ENCODE measurements at places on chromosomes 7 and 10.

GRCh38 chr7:4399596-4399995, 282.5 kb upstream of the FOXK1 start:
- DNase-seq, result no peak

DNA sequence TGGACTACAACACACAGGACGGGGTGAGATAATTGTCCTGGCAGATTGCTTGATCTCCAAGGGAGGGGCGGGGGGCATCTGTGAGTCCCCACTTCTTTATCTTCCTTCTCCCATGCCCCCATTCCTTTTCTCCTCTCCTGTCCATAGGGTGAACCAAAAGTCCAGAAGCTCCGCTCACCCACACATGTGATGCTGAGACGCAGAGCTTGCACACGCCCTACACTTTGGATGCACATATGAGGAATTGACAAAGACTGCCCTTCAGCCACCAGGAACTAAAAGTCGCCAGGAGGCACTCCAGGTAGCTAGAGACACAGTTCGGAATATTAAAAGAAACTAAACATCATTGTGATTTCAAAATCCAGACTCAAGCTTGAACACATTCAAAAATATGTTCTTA, 112.7 kb upstream of the FGFR2 start:
- no peak for DNase-seq

DNA sequence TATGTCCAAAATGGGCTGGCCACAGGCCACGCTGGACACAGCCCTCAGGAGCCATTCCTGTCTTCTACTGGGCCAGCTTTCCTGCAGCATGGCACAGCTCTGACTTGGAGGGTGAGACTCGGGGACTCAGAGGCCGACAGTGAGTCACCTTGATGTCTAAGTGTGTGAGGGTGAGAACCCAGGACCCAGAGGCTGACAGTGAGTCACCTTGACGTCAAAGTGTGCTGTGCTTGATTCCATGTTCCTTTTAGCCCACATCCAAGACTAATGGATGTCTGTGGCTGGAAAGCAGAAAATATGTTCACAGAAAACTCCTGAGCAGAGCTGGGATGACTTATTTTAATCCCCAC, 6.0 kb upstream of the FAM170B start:
- DNase-seq, result no peak

DNA sequence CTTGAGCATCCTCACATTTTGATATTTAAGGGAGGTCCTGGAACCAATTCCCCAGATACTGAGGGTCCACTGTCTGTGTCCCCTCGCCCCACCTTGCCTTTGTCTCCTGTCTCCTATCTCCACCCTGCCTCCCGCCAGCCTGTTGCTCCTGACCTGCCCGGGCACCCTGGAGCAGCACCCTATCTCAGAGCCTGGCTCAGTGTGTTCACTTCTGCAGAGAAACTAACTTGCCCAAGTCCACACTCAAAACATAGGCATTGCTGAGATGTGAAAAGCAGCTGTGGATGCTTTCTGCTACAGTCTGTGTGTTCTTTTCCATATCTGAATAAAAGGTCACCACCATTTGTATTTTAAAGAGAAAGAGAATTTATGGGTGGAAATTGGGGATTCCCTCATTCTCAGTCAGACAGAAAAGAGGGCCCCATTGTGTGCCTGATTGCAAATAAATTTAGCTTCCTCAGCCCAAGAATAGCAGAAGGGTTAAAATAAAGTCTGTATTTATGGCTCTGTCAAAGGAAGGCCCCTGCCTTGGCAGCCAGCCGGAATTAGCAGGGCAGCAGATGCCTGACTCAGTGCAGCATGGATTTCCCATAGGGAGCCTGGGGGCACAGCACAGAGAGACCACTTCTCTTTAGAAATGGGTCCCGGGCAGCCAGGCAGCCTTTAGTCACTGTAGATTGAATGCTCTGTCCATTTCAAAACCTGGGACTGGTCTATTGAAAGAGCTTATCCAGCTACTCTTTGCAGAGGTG, 161.3 kb downstream of the EGFR start:
- DNase-seq, result no peak

DNA sequence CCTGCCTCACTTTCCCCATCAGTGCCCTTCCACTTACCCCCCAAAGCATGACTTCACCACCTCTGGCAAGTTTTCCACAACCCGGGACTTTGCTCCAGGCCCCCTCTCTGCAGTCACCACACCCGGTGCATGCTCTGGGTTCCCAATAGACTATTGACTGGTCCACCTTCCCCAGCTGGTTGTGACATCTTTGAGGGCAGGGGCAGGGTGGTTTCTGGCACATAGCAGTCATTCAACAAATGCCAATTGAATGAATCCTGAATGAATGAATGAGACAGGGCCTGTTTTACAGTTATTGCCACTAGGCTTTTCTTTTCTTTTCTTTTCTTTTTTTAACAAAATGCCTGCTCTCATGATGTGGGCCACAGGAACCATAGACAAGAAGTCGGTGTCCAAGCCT, 28.8 kb upstream of the DOCK1 start:
- DNase-seq, result no peak

DNA sequence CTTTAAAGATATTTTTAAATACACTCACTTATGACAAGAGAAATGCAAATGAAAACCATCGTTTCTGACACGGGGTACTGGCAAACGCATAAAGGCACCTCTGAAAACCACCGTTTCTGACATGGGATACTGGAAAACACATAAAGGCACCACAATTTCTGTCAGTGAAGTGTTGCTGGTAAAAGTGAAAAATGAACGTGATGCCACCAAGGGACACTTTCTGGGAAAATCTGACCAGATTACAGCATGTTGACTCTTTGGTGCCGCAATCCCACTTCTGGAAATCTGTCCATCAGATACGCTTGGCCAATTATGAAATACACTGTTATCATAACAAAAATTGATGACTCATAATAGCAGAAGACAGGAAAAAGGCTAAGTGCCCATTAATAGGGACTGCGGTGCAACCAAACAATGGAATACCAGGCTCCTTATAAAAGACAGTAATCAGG, 131.7 kb downstream of the ZMYND11 start:
- no peak for DNase-seq

All from stimulated activated CD8-positive, alpha-beta memory T cell treated with anti-CD3 and anti-CD28 coated beads, Interleukin-2, amount 100 ng/mL, for 1 hour (primary cell).